Kidney glomerular epithelial cell (primary cell): ENCODE measurements at places on chromosomes 11 and 22.

DNA sequence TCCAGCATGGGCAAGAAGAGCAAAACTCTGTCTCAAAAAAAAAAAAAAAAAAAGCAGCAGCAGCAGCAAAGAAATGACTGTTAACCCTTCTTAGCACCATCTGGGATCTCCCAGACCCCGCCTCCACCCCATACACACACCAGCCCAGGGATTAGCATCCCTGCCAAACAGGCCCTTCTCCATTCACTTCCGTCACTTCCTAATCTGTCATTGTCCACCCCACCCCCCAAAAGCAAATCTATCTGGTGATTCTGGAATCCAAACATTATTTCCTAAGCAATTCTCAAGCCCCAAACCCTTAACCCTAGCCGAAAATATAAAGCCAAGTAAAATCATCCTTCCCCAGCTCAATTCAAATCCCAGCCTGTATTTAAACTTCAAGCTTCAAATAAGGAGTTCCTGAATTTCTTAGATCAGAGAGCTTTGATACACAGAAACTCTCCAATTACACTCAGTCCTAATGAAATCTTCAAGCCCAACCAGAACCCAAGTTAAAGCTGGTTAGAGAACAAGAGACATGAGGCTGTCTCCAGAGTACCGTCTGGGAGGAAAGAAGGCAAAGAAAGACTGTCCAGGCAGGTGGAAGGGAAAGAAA lies 6.0 kb upstream of the AHNAK start:
- DNase-seq = no peak

DNA sequence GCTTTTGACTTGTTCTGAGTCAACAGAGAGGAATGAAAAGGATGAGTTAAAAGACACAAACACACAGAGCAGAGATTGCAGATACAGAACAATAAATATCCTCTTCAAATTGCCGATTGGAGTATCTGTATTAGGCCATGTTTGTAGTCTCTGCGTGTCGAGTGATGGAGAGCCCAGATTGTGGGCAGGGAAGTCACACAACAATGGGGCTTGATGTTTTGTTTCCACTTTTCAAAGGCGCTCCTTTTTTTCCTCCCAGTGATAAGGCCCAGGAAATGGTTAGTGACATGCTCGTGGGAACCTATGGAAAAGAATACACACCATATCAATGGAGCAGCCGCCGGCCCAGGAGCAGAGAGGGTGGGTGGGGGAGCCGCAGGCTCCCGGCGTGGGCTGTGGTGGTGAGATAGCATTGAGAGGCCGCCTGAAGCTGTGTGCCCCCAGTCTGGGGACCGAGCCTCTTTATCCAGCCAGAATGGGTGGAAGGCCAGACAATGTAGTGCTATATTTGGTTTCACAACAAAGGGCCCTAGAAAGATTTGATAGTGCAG lies 555.9 kb downstream of the INSC start:
- no peak for DNase-seq

DNA sequence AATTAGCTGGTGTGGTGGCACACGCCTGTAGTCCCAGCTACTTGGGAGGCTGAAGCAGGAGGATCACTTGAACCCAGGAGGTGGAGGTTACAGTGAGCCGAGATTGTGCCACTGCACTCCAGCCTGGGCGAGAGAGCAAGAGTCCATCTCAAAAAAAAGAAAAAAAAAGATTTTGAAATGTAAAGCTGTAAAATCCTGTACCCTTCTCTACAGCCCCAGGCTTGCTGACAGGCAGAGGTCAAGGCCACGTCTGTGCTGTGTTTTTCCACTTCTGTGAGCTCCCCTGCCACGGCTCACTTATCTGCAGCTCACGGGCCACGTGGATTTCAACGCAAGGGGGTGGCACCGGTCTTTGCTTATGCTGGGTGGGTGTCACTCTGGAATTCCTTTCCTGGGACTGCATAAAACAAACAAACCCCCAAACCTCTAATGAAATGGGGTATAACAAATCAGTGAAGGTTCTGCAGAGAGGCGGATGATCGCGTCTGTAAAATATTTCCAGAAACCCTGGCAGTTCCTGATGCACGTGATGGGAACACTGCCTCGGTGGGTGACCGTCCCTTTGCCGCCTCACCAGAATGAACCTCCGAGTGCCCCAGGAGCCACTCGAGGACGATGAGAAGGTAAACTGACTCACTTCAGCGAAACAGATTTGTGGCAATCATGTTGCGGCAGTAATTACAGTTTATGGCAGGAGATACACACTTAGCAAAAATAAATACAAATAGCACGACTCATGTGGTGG lies 44.0 kb upstream of the ATXN10 start:
- DNase-seq = no peak

DNA sequence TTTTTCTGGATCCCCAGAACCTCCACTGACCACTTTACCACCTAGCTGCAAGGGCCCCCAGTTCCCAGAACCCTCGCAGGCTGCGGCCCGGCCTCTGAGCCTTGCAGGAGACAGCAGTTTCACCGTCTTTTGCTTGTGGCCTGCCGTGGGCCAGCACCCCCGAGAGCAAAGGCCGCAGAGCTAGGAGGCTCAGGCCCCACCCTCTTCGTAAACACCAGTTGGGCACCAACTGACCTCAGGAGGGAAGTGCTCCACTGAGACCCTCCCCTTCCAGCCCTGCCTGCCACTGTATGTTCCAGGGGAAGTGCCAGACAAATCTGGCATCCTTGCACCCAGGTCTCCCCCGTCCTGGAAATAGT lies 23.4 kb upstream of the CREB3L1 start:
- DNase-seq = no peak

DNA sequence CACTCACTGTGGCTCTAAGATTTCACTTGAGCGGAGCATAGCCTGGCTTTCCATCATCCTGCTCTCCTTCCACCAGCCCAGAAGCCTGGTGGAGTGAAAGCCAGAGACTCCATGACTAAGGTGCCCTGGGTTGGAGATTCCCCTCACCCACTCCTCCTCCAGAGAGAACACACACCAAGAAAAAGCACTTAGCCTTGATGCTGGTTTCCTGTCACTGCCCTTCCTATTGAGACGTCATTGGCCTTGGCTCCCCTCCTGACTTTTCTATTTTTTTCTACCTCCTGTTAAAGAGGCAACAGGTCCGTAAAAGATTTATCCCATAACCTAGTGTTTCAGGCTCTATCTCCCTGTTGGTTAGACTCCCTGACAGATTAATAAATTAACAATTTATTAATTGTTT lies 38.5 kb upstream of the APLNR start:
- DNase-seq = no peak

GRCh38 chr11:81941998-81942397 lies 791.7 kb downstream of the FAM181B start:
- no peak for DNase-seq

GRCh38 chr11:14364322-14364721 lies 5.3 kb upstream of the RRAS2 start:
- DNase-seq = no peak
